SK-N-SH treated with all-trans-retinoic acid at 6 μM for 48 hours (cell line): ENCODE measurements at places on chromosomes 2 and 18.

DNA sequence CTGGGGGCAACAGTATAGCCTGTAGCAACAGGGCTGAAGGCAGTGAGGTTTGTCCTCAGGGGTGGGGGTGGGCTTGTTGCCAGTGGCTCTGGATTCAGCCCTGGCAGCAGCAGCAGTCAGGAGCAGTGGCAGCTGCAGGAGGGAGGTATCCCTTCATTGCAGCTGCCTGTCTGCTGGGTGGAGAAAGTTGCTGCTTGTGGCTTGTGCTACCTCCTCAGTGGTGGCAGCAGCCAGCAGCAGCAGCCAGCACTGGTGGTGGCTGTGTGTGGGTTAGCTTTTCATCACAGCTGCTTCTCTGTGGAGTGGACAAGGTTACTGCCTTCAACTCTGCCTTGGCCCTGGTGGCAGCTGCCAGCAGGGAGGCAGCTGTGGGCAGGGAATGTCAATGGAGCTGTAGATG lies 94.9 kb downstream of the ARL6IP6 start:
- ATAC-seq = no peak

GRCh38 chr2:64488050-64488974 lies 34.4 kb downstream of the LGALSL start:
- peak; percentile 75 for ATAC-seq

- ATAC-seq = peak; percentile 53; the same call in 1 of the 3 replicates
Observed at GRCh38 chr2:179129574-179130238, 79.8 kb upstream of the CCDC141 start.

DNA sequence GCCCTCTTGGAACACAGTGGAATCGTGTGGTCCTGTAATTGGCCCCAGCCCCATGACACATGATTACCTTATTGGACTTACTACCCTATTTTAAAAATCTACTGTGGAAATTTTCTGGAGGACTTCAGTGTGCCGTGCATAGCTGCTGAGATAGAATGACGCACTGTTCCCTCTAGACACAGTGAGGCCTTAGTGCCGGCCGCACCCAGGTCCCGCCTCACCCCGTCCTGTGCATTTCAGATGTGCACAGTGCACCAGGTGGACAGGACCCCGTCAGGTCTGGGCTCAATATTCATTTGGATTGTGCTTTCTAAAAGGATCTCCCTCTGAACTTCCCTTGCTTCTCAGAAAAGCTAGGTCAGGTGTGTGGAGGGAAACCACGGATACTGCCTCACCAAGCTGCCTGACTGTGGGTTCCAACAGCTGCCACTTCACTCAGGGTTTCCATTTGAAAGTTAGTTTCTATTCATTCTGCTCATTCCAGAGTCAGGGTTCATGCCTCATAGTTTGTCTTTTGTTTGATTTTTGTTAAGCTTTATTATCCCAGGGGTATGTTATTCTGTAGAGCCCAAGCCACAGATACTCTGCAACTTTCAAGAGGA lies 155.8 kb downstream of the PTGR3 start:
- no peak for ATAC-seq

DNA sequence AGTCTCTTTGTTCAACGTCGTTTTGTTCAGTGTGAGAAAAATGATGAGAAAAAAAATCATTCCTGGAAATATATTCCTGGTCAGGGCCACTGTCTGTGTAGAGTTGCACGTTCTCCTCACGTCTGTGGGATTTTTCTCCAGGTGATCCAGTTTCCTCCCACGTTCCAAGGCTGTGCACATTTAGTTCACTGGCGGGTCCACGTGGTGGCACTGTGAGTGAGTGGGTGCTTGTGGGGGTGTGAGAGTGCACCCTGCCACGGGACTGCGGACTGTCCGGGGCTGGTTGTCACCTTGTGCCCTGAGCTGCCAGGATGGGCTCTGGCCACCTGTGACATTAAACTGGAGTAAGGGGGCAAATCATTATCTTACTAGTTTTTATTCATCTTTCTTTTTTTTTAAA lies 30.3 kb upstream of the ACYP2 start:
- ATAC-seq = no peak

DNA sequence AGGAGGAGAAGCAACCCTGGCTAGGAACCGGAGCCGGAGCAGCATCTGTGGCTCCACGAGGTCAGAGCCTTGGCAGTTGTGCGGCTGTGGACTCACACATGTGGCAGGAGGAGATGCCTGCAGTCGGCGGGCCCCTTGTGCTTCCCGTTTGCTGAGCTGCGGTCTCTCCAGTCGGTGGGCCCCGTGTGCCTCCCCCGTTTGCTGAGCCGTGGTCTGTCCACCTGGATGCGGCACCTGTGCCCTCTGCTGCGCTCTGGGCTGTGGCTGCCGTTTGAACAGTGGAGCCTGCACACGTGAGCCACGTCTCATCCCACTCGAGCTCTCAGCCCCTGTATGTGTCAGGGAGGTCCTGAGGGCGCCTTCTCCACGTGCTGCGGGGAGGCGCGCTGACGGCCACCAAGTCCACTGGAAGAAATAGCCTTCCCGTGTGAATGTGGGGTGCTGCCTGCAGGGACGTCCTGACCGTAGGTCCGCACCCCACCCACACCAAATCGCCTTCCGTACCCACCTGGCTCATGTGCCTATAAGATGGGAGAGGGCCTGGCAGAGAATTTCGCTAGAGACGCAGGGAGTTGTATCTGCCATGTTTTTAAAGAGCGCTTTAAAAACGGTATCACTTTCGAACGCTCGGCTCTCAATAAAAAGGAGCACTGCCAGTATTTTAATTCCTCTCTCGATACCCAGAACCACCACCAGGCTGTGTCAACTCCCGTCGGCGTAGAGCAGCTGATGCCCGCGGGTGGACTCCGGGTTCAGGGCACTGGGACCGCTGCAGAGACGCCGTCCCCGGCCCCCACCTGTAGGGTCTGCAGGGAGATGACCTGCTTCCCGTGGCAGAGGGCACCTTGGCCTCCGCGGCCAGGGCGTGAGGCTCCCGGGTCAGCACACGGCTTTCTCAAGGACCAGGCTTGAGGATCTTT lies 117.0 kb downstream of the NFATC1 start:
- ATAC-seq = peak; percentile 45

DNA sequence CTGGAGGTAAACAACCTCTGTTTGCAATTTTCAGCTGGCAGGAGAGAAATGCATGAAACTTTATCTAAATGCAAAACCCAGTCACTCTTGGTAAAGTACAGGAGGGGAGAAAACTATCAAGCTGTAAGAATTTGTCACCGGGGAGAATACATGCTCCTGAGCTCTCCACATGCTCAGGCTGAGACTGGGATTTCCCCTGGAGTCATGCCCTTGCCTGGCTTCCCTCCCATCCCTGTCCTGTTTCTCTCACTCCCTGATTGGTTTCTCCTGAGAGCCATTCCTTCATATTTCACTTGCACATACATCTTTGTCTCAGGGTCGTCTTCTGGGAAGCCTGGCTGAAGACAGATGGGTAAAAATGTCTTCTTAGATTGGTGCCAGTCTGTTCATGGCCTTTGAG lies 52.9 kb upstream of the SPATS2L start:
- ATAC-seq = no peak

- peak; percentile 74 for ATAC-seq
Observed at GRCh38 chr2:201127570-201127969, 11.6 kb downstream of the CFLAR start.

- no peak for ATAC-seq
Observed at GRCh38 chr2:230358305-230358704, 31.3 kb downstream of the SP140L start.

GRCh38 chr2:43851011-43851980 lies 12.5 kb downstream of the ABCG8 start:
- no peak for ATAC-seq

- ATAC-seq = peak; percentile 54
Observed at GRCh38 chr2:132669908-132670495, at the start of gene LYPD1. LYPD1 (minus strand) TSS chr2:132670205; CDS start chr2:132669932, 273 bp downstream.

DNA sequence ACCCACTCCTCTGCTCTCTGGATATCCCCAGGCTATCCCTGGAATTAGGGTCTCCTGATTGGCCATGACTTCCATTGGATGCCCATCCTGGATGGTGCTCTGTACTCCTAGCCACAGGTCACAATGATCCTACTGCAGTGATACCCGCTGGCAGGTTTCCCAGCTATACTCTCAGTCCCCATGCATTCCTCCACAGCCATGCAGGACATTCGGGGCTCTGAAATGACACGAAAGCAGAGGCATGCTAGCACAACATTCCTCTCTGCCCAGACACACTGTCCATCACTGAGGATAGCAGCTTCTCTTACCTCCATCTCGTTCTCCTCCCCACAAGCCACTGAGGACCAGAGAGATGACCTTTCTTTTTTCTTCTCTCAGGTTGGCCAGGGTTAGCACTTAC lies 51.7 kb upstream of the SPATS2L start:
- ATAC-seq = no peak

DNA sequence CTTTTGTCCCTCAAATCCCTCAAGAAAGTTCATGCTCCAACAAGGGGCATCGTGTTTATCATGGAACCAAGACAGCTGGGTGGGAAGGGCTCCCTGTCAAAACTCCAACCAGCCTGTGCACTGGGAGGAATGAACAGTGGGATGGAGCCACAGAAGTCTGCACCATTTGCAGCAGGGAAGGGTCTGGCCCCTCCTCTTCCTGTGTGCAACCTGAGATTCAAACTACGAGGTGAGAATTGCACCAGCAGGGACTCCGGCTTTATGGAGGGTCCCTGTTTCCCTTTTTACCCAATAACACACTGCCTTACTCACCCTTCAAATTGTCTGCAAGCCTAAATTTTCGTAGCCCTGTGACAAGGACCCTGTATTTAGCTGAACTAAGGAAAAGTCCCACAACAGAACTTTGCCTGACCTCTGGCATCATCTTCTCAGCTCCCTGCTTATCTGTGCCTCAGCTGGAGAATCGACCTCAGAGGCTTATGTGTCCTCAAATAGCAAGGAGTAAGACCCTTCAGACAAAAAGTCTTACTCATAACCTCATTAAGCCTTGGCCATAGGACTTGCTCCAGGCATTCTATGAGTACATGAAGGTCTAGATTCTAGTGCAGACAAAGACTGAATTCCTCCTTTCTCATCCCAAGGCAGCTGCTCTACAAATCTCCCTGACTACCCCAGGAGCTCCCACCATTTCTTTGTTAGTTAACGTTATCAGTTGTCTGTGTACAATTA lies 178.3 kb upstream of the SERPINE2 start:
- no peak for ATAC-seq

GRCh38 chr2:130341562-130342019 lies 1.1 kb upstream of the IMP4 start:
- ATAC-seq = peak; percentile 3
